ENCODE measurements at places on chromosomes 5 and 9. TPM values are rescaled to one million over a fixed set of nuclear protein-coding genes. Genes with fewer than 3 reads are reported as not detected.

TAS2R1 gene
- not detected for polyA plus RNA-seq

FOXD4L3 gene
- polyA plus RNA-seq, result not detected

ZCCHC9 gene
- polyA plus RNA-seq, result 24.9 TPM

FCN1 gene
- polyA plus RNA-seq, result 0.72 TPM

LMX1B gene
- polyA plus RNA-seq, result not detected

OXCT1 gene
- 22.3 TPM for polyA plus RNA-seq

N4BP3 gene
- 0.07 TPM for polyA plus RNA-seq

C5orf52 gene
- not detected for polyA plus RNA-seq

PSD2 gene
- not detected for polyA plus RNA-seq

COL5A1 gene
- not detected for polyA plus RNA-seq

DNA sequence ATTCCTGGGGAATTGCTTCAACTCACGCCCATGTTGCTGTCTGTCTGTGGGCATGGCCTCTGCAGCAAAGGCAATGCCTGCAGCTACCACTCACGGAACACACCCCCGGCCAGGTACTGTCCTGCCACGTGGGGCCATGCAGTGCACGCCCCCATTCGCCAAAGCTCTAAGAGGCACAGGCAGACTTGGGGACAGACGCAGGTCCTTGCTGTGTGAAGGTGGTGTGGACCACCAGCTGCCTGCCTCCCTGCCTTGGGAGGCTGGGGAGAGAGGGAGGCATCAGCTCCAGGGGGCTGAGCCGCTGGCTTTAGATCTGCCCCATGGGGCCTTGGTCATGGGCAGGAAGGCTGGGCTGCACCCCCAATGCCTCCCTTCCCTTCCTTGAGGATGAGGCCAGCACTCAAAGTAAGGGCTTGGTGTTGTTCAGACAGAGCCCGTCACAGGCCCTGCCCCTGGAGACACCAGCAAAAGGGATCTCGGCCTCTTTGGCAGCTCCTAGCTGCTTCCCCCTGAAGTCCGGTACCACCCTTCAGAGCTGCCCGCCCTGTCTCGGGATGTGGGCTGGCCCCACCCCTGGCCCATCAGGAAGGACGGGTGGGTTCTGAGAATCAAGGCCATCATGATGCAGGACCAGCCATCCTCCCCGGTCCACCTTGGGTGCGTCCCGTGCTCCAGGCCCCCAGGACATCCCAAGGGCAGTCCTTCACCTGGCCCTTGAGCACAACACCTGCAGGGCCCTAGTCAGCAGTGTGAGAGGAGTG is 2.3 kb downstream of the GRIN1 start:
- peaks cover 16% of the 10 kb centered on the region for H3K27me3 ChIP-seq
- H3K4me1 ChIP-seq, result no peaks in the 10 kb centered on the region
- DNase-seq, result no peak
- no peaks in the 10 kb centered on the region for H3K36me3 ChIP-seq

DNA sequence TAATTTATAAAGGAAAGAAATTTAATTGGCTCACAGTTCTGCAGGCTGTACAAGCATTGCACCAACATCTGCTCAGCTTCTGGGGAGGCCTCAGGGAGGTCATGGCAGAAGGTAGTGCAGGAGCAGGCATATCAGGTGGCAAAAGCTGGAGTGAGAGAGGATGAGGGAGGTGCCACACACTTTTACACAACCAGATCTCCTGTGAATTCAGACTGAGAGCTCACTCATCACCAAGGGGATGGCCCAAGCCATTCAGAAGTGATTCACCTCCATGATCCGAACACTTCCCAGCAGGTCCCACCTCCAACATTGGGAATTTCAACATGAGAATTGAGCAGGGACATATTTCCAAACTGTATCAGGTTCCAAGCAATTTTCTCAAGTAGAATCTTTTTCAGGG is 84.7 kb upstream of the BRINP1 start:
- no peak for DNase-seq
- H3K4me1 ChIP-seq, result no peaks in the 10 kb centered on the region
- H3K4me3 ChIP-seq, result no peak overlapping the region
- H3K36me3 ChIP-seq, result no peaks in the 10 kb centered on the region
- H3K27me3 ChIP-seq, result no peaks in the 10 kb centered on the region

- H3K4me3 ChIP-seq, result peak overlapping the region; percentile 55
- H3K27ac ChIP-seq, result peak overlapping the region; percentile 66
- DNase-seq, result no peak
- peaks cover 43% of the 10 kb centered on the region for H3K4me1 ChIP-seq
- no peaks in the 10 kb centered on the region for H3K36me3 ChIP-seq
- no peaks in the 10 kb centered on the region for H3K27me3 ChIP-seq
Measured at GRCh38 chr5:139667001-139667729, 19.0 kb downstream of the CXXC5 start.

DNA sequence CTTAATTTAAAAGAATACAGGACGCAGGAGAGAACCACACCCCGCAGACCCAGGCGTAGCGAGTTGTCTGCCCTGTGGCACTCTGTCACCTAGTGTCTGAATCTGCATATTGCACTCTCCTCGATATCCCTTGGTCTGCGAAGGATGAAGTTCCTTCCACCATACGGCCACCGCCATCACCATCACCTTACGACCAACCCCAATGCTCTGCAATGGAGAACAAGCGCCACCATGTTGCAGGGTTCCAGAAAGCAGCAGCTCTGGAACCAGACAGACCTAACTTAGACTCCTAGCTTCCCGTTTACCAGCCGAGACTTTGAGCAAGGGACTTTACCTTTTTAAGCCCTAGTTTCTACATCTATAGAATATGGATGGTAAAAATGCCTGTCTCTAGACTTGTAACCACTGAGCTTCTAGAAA is 77.4 kb upstream of the DMRT1 start:
- no peak overlapping the region for H3K27ac ChIP-seq
- no peak overlapping the region for H3K4me3 ChIP-seq
- no peaks in the 10 kb centered on the region for H3K36me3 ChIP-seq
- H3K27me3 ChIP-seq, result peaks cover 3% of the 10 kb centered on the region

DNA sequence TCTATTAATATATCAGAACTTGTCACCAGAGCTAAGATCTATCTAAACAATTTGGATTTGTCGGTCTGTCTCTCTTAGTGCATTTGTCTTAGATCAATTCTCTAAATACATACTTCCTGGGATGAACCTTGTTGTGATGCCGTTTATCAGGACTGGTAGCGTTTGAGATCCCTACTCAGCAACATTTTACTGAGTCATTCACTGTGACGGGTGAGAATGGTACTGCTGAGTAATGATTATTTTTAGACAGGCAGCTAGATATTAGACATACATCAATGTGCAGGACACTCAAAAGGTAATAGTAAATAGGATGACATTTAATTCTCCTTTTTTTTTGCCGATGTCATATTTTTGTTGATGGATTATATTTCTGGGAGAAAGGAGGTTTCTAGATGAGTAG is 209.0 kb downstream of the CSNK1G3 start:
- DNase-seq, result no peak
- no peaks in the 10 kb centered on the region for H3K36me3 ChIP-seq
- H3K27ac ChIP-seq, result no peak overlapping the region

- H3K27me3 ChIP-seq, result no peaks in the 10 kb centered on the region
- H3K27ac ChIP-seq, result no peak overlapping the region
- H3K4me1 ChIP-seq, result no peaks in the 10 kb centered on the region
- H3K4me3 ChIP-seq, result no peak overlapping the region
Measured at GRCh38 chr5:116360008-116360853, 214.4 kb downstream of the SEMA6A start.

DNA sequence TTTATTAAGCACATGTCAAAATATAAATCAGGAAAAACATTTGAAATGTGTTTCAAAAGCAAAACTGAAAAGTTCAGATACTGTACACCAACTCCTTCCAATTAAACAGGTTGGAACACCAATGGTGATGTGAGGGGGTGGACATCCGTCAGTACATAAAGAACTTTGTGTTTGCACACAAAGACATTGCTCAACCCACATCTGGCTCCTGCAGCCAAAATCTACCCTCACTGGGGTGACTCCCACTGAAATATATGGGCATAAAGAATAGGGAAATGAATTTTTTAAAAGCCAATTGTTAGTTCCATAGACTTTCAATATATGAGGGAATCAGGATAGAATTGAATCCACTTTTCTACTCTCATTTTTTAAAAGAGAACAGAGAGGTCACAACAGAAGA is 63.9 kb downstream of the MEGF9 start:
- DNase-seq, result no peak
- no peaks in the 10 kb centered on the region for H3K36me3 ChIP-seq
- H3K27ac ChIP-seq, result no peak overlapping the region

DNA sequence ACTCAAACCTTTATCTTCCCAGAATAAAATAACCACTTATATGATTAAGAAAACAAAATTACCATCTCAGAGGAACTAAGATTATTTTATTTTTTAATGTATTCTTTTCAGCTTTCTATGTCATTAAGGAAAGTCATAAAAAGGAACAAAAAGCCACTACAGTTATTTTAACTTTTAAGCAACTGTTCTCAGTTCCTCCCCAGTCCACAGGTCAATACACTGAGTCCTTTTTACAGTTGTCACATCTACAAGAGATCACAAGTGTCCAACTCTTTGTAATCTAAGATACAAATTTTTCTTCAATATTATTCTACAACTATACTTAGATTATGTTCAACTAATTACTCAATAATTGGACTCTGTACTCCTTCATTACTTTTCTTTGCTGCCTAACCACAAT is 782.8 kb upstream of the ACO1 start:
- no peaks in the 10 kb centered on the region for H3K27me3 ChIP-seq
- no peaks in the 10 kb centered on the region for H3K36me3 ChIP-seq
- no peak overlapping the region for H3K4me3 ChIP-seq

DNA sequence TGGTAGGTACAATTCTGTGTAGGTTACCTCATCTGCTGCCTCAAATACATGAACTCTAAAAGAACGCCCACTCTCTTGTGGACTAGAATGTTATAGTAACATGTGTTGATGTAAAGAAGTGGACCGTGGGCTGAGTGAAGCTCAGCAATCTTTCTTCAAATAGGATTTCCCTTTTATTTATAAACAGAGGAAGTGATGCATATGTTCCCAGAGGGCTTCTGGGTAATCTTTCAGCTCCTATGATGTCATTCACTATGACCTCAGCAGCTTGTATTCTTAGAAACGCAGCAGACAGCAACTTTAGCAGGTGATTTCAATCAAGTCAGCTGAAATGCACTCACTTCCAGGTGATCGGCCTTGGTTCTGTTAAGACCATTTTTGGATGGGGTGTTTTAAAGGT is 14.4 kb downstream of the F2RL2 start:
- H3K36me3 ChIP-seq, result peaks cover 65% of the 10 kb centered on the region
- no peak for DNase-seq

GRCh38 chr5:82640916-82641315 is 362.8 kb upstream of the RPS23 start:
- no peaks in the 10 kb centered on the region for H3K4me1 ChIP-seq
- H3K36me3 ChIP-seq, result no peaks in the 10 kb centered on the region
- no peak overlapping the region for H3K27ac ChIP-seq
- no peaks in the 10 kb centered on the region for H3K27me3 ChIP-seq

DNA sequence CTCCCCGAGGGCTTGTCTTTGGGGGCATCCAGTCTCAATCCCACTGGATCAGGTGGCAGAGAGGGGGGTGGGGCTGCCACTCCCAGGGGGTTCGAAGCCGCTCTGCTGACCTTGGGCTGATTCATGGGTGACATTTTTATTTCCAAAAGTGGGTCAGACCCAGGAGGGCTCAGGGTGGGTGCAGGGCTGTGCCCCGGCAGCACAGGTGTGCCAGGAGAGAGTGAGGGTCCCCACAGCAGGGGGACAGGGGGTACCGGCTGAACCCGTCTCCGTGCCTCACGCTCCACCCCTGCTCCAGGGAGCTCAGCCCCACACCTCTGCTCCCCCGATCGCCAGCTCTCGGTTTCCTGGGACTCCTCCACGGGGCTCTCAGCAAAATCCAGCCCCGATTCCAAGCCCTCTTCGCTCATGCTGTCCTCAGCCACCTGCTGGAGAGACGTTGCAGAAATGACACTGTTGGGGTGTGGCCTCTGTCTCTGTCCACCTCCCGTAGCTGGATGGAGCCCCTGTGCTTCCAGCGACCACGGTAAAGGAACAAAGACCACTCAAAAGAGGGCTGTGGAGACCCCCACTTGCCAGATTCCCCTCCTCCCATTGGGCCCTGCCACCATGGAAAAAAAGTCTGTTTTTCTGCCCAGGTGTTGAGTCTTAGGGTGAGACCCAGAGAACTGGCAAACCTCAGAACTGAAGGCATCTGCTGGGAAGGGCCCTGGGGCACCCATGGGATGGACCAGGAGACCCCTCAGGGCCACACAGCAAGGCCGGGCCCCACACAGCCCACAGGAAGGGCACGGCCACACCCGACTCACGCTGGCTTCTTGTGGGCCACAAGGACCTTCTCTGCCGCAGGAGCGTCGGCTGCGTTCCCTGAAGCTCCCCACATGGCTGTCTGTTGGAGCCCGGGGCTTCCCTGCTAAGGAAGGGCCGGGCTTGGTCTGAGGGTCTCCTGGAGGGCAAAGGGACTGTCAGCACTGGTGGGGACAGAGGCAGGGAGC is 10.6 kb upstream of the QSOX2 start:
- no peaks in the 10 kb centered on the region for H3K27me3 ChIP-seq
- no peak overlapping the region for H3K27ac ChIP-seq
- no peak overlapping the region for H3K4me3 ChIP-seq
- no peaks in the 10 kb centered on the region for H3K36me3 ChIP-seq
- H3K4me1 ChIP-seq, result no peaks in the 10 kb centered on the region

DNA sequence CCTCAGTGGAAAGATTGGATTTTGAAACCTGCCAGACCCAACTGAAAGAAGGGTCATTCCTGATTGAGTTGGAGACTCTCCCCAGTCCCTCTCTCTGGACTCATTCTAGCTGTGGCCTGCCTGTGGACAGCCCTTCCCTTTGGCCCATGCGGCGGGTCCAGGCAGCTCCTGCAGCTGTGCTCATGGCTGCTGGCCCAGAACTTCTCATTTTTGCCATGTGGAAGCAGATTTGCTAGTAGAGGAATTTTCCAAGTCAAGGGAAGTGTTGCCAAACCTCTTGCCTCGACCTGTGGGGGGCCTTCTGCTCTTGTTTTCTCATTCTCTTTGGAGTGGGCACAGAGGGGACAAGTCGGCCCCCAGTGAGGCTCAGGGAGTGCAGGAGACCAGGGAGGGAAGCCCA is 89.2 kb downstream of the ANKRD33B start:
- DNase-seq, result no peak
- no peak overlapping the region for H3K27ac ChIP-seq
- no peaks in the 10 kb centered on the region for H3K27me3 ChIP-seq

- peaks cover 72% of the 10 kb centered on the region for H3K36me3 ChIP-seq
- H3K4me3 ChIP-seq, result no peak overlapping the region
- DNase-seq, result no peak
- no peak overlapping the region for H3K27ac ChIP-seq
- H3K4me1 ChIP-seq, result no peaks in the 10 kb centered on the region
- no peaks in the 10 kb centered on the region for H3K27me3 ChIP-seq
Measured at GRCh38 chr5:169988947-169989346, 8.7 kb upstream of the INSYN2B start.

GRCh38 chr5:136013559-136013958 is 15.2 kb upstream of the TGFBI start:
- no peak overlapping the region for H3K4me3 ChIP-seq
- no peaks in the 10 kb centered on the region for H3K4me1 ChIP-seq
- H3K27me3 ChIP-seq, result peaks cover 7% of the 10 kb centered on the region

Data from CD4-positive, CD25-positive, alpha-beta regulatory T cell (primary cell).